ENCODE measurements at places on chromosomes 5 and 9.

- DNase-seq = no peak
Observed at GRCh38 chr9:23088932-23089364, 642.3 kb downstream of the DMRTA1 start.

- no peak for DNase-seq
Observed at GRCh38 chr9:30932226-30932625, 1452.2 kb upstream of the ACO1 start.

- DNase-seq = no peak
Observed at GRCh38 chr9:5708414-5708813, 79.5 kb downstream of the RIC1 start.

DNA sequence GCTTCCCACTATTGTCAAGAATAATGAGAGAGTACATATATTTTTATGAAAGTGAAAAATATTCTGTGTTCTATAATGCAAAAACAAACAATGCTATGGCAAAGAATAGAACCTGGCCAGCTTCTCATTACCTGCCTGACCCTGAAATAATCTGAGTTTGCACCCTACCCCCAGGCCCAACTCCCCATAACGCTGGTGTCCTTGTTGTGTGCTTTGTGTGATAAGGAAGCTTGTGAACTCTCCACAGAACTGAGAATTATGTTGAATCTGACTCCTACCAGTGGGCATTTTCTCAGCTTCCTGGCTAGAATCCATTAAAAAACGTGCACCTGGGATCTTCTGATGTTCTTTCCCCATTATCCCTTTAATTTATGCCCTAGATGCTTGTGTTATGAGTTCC is 178.0 kb upstream of the GNA14 start:
- no peak for DNase-seq

DNA sequence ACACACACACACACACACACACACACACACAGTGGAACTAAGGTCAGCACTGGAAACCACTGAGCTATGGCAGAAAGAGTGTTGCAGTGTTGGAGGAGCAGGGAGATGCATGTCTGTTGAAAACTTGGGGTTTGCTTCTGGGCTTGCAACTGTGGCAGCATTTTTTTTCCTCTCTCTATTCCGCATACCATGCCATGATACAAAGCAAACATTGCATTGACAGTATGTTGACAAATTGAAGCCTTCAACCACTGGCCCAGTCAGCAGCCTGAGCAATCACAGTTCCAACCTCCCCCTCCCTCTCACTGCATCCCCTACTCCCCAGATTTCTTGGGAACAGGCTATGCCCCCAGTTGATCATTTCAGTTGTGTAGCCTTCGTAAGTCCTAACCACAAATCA is 478.1 kb upstream of the WWC1 start:
- no peak for DNase-seq

Data from breast epithelium (tissue), 4 donors.